ENCODE measurements at places on chromosomes 7 and 10.

- DNase-seq: no peak
Measured at GRCh38 chr7:27030393-27031050, 65.3 kb downstream of the HOXA1 start.

- DNase-seq: no peak
Measured at GRCh38 chr7:77679608-77680007, 16.7 kb upstream of the RSBN1L start.

- DNase-seq: no peak
Measured at GRCh38 chr7:44222074-44222473, 21.3 kb downstream of the YKT6 start.

DNA sequence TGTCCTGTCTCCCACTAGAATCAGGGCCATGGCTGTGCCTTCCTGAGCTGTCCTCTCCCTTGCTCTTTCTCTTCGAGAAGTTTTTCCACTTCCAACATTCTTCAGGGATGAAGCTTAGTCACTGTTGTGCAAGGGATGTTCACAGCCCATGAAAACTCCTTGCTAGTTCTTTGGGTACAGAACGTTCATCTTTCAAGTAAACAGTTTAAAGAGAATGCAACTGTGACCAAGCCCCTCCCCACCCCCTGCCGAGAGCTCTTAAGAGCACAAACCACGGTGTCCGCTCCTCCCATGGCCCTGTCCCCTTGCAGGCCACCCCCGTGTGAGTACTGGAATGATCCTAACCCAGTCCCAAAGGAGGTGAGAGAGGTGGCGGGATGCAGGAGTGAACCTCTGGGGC lies 161.1 kb upstream of the RHEB start:
- no peak for DNase-seq

GRCh38 chr10:48523212-48523819 lies 81.6 kb downstream of the ARHGAP22 start:
- no peak for DNase-seq

DNA sequence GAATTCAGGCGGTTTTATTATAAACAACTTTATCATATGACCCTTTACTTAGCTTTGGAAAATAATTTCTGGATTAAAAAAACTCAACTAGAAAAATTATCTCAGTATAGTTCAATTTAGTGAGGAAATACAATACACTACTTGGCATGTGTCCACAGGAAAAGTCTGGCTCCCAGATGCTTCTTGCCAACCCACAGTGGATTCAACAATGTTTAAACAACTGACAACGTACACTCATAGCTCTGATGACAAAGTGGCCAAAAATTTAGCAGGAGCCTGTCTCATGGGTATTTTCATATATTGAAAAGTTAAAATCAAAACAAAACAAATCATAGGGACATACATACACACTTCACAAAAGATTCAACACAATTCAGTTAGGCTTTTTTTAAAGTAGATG lies 158.8 kb downstream of the SKAP2 start:
- DNase-seq: no peak

DNA sequence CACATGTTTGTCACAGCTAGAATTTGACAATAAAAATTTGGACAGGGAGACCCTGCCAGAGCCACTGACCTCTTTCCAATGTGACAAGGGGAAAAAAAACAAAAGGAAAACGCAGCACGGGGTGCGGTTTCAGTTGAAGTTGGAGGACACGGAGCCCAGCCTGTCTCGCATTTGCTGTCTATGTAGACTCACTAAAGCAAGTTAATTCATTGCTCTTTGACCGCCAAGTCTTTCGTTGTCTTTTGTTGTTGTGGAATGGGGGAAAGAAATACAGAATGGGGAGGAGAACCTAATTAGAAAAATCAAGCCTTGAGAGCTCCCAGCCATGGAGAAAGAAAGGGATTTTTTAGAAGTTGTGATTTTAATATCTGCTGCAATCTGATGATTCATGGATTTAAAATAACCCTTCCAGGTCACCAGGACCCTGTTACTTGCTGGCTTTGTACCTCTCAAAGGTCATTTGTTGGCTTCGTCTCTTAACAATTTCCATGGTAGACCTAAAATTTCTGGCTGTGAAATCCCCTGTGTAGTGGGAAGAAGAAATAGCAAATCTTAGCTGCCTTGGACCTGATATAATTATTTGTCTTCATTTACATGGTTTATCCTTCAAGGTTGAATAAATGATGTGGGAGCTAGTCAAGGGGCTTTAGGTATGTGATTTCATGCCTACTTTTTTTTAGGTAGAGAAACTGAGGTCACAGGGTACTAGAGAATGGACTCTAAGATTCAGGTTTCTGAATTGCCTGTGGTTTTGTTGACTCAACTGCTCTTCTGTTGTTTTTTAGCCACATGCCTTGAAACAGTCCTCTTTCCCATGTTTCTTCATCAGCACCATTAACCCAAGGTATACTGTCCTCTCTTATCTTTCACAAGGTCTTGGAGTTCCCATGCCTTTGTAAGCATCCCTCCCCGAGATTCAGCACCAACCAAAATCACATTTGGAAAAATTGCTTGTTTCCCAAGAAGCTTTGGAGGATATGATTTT lies 78.7 kb downstream of the TCF7L2 start:
- DNase-seq: no peak
